Stimulated activated CD4-positive, alpha-beta T cell treated with anti-CD3 and anti-CD28 coated beads, Interleukin-1b, Interleukin-23, amount 100 ng/mL, for 1 hour (primary cell): ENCODE measurements at places on chromosomes 5 and 9.

GRCh38 chr5:1359713-1360112, 14.8 kb upstream of the CLPTM1L start:
- DNase-seq, result no peak

DNA sequence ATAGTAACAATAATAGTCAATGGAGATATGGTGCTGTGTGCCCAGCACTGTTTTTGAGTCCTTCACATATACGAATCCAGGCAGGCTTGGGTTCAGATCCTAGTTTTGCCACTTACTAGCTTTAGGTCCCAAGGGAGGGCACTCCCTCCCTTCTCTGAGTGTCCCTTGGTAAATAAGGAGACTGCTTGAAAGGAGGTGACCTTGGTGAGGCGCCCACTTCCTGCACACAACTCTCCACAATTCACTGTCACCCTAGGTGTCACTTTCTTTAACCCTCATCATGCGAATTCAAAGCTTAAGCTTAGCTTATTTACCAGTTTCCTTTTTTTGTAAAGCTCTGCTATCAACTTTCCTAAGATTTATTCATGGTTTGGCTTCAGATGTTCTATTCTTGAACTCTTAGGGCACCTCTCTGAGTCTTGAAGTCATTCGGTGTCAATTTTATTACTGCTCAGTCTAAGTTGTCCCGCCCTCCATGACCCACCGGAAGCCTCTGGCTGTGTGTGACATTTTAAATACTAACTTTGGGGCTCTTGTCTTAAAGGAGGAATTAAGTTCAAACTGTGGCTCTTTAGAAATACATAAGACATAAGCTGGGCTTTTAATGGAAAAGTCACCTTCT, 170.7 kb upstream of the ZNF618 start:
- DNase-seq, result no peak

- no peak for DNase-seq
These were observed 16.8 kb upstream of the CTSL start for GRCh38 chr9:87708986-87709728.

GRCh38 chr5:40436535-40437237, 243.0 kb upstream of the PTGER4 start:
- DNase-seq, result no peak

DNA sequence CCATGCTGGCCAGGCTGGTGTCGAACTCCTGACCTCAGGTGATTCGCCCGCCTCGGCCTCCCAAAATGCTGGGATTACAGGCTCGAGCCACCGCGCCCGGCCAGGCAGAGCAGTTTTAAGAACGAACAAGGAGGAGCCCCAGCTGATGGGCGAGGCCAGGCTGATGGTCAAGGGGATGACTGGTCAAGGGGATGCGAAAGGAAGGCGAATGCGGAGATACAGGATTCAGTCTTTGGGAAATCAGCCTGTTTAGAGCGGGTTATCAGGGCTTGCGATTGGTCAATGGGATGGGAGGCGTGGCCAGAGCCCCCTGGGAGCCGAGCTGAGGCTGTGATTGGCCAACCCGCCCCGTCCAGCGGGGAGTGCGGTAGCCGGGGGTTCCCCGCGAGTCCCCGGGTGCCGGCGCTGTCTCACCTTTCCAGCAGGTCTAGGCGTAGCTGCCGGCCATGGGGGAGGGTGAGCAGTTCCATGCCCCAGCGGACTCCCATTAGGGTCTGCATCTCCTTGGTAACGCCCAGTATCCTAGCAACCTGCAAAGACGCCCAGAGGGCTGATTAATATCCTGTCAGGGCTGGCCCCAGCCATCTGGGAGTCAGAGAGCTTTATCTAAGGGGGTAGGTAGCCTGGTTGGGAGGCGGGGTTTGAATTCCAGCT, 7.5 kb upstream of the TOR2A start:
- no peak for DNase-seq

GRCh38 chr5:136511046-136511445, 145.7 kb upstream of the TRPC7 start:
- DNase-seq, result no peak

DNA sequence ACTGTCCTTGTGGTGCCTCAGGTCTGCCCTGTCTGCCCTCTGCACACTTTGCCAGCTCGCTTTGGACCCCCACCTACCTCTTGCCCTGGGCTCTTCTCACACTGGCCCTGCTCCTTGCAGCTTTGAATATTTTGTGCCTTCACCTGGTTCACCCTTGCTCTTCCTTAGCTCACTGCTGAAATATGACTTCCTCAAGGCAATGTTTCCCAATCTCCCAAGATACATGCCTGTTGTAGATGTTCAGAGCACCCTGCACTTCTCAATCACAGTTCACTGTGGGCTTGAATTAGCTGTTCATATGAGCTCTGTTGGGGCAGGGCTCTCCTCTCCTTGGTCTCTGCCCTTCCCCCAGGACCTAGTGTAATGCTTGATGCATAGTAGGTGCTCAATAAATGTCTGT, 8.0 kb downstream of the AFAP1L1 start:
- no peak for DNase-seq

DNA sequence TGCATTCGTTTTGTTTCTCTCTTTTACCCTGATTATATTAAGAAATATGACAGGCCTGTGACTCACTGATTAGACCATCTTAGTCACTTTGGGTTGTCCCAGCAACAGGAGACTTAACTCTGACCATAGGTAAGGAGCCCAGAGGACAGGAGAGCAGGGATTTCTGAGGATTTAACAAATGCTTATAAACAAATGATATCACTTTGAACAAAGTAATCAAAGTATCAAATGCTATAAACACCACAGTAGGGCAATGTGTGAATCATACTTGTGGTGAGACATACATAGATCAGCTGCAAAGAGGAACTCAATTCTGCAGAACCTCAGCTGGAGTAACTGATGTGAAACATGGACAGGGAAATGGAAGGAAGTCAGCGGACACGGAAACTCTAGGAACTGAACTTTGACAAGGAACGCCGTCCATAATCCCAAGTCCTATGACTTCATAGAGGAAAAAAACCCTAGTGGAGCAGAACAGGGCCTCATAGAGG, 190.6 kb upstream of the MSX2 start:
- DNase-seq, result no peak
